ENCODE measurements at places on chromosomes 3 and 15.

GRCh38 chr15:79452244-79453051 lies 20.3 kb downstream of the MINAR1 start:
- peaks cover 13% of the 10 kb centered on the region for H3K27me3 ChIP-seq
- H3K27ac ChIP-seq = no peak overlapping the region
- H3K4me3 ChIP-seq = no peak overlapping the region
- no peak for DNase-seq
- H3K36me3 ChIP-seq = no peaks in the 10 kb centered on the region

GRCh38 chr15:90531147-90531546 lies 1.4 kb downstream of the CRTC3 start:
- H3K27me3 ChIP-seq = no peaks in the 10 kb centered on the region
- no peak for DNase-seq
- no peaks in the 10 kb centered on the region for H3K36me3 ChIP-seq
- peak overlapping the region; percentile 76 for H3K4me3 ChIP-seq
- H3K27ac ChIP-seq = peak overlapping the region; percentile 90

GRCh38 chr15:56211960-56212550 lies 31.6 kb downstream of the RFX7 start:
- no peaks in the 10 kb centered on the region for H3K27me3 ChIP-seq
- no peaks in the 10 kb centered on the region for H3K4me1 ChIP-seq
- no peak overlapping the region for H3K4me3 ChIP-seq
- H3K36me3 ChIP-seq = no peaks in the 10 kb centered on the region

DNA sequence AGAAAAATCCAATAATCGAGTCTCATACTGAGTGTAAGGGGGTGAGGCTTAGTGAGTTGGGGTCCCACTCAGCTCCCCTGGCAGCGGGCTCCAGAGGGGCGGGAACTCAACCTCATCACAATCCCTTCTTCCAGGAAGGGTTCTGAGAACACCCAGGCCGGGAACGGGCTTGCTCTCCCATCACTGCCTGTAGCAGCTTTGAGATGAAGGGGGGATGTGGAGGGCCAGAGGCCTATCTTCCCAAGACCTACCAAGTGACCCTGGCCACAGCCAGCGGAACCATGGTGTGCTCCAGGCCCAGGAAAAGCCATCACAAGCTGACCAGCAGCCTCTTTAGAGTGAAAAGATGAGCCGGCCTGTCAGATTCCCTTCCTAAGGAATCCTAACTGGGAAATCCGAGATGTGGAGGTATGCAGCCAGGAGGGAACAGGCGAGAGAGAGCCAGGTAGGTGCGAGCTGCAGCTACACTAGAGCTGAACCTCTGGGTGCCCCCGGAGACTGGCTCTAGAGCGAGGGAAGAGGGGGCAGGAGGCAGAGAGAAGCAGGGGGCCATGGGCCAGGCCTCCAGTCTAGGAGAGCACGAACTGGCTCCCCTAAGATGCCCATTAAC lies 18.5 kb downstream of the GRAMD2A start:
- no peak for DNase-seq
- peaks cover 8% of the 10 kb centered on the region for H3K27me3 ChIP-seq
- no peak overlapping the region for H3K4me3 ChIP-seq
- no peak overlapping the region for H3K27ac ChIP-seq

GRCh38 chr15:41443275-41443674 lies 26.4 kb downstream of the RTF1 start:
- DNase-seq = no peak

DNA sequence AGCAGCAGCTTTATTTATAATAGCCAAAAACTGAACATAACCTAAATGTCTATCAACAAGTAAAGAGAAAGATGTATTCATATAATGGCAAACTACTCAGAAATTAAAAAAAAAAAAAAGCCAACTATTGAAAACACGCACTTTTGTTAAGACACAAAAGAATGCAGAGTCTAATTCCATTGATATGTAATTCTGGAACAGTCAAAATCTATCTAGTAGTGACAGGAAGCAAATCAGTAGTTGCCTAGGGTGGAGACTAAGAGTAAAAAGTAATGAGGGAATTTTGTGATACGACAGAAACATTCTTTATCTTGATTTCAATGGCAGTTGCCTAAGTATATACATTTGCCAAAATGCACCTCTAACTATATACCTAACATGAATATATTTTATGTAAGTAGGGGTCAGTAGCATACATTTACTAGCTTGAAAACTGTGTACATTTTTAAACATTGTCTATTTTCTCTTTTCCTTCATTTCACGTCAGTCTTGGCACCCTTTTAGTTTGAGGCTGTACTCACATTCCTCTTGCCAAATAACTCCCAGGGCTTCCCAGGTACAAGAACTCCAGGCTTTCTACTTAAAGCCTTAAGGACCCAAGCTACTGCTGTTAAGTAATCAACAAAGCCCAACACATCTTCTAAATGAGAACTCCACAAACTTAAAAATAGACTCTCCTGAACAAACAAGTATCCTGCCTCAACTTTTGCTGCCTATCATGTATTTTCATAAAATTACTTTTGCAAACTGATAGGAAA lies 54.7 kb downstream of the ADAM10 start:
- no peaks in the 10 kb centered on the region for H3K4me1 ChIP-seq
- no peaks in the 10 kb centered on the region for H3K36me3 ChIP-seq
- no peak overlapping the region for H3K4me3 ChIP-seq
- H3K27ac ChIP-seq = no peak overlapping the region

- H3K27ac ChIP-seq = peak overlapping the region; percentile 85
- H3K27me3 ChIP-seq = no peaks in the 10 kb centered on the region
- peaks cover 8% of the 10 kb centered on the region for H3K4me1 ChIP-seq
- DNase-seq = peak; percentile 74
Measured at GRCh38 chr3:111072031-111072921, 660 bp downstream of the NECTIN3 start.

DNA sequence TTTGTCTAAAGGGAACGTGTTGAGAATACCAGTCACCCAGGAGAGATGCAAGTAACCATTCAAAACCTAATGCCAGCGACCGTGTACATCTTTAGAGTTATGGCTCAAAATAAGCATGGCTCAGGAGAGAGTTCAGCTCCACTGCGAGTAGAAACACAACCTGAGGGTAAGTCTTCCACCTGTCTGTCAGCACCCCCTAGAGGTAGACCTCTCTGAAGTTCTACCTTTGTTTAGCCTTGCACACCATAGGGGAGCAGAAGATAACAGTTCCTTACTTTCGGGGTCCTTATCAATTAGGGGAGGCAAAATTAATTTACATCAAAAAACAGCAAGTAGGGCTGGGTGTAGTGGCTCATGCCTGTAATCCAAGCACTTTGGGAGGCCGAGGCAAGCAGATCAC lies 124.4 kb downstream of the HCN4 start:
- H3K4me3 ChIP-seq = no peak overlapping the region
- peaks cover 5% of the 10 kb centered on the region for H3K36me3 ChIP-seq
- no peak for DNase-seq
- H3K27ac ChIP-seq = no peak overlapping the region

- H3K4me1 ChIP-seq = no peaks in the 10 kb centered on the region
- H3K27ac ChIP-seq = no peak overlapping the region
- H3K4me3 ChIP-seq = no peak overlapping the region
Measured at GRCh38 chr15:87671289-87671688, 585.2 kb downstream of the NTRK3 start.

GRCh38 chr15:85756411-85757072 lies 38.2 kb downstream of the KLHL25 start:
- H3K4me1 ChIP-seq = peaks cover 7% of the 10 kb centered on the region
- no peak overlapping the region for H3K27ac ChIP-seq
- no peak for DNase-seq

GRCh38 chr15:64807051-64807749 lies 18.2 kb downstream of the PIF1 start:
- no peaks in the 10 kb centered on the region for H3K4me1 ChIP-seq
- DNase-seq = no peak
- no peaks in the 10 kb centered on the region for H3K36me3 ChIP-seq
- no peak overlapping the region for H3K4me3 ChIP-seq
- no peak overlapping the region for H3K27ac ChIP-seq

- H3K27me3 ChIP-seq = no peaks in the 10 kb centered on the region
- peaks cover 9% of the 10 kb centered on the region for H3K4me1 ChIP-seq
- DNase-seq = no peak
Measured at GRCh38 chr3:24237971-24238706, 256.5 kb downstream of the THRB start.

DNA sequence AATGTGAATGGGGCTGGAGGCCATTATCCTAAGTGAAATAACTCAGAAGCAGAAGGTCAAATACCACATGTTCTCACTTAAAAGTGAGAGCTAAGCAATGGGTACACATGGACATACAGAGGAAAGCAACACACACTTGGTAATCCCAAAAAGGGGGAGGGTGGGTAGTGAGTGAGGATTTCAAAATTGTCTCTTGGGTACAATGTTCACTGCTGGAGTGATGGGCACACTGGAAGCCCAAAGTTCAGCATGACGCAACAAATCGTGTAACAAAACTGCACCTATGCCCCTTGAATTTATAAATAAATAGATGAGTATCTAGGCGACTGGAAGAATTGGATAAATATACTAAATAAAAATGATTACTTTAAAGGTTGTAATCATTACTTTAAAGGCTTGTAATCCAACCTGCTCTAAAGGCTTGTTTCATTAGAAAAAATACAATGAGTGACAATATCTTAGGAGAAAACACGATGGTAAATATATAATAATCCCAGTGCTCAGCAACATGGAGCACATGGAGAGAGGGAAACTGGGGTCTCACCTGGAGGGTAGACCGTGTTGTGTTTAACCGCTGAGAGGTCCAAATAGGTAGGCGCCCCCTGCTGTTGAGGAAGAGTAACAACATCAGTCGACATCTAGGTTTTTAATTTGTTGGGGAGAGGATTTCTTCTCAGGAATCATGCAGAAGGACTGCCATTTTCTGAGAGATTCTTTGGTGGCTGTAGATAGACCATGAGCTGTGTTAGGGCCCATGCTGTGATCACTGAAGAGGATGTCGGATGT lies 78.5 kb upstream of the ROBO1 start:
- H3K4me1 ChIP-seq = no peaks in the 10 kb centered on the region
- no peak overlapping the region for H3K4me3 ChIP-seq
- H3K27me3 ChIP-seq = no peaks in the 10 kb centered on the region
- no peak overlapping the region for H3K27ac ChIP-seq
- no peak for DNase-seq

DNA sequence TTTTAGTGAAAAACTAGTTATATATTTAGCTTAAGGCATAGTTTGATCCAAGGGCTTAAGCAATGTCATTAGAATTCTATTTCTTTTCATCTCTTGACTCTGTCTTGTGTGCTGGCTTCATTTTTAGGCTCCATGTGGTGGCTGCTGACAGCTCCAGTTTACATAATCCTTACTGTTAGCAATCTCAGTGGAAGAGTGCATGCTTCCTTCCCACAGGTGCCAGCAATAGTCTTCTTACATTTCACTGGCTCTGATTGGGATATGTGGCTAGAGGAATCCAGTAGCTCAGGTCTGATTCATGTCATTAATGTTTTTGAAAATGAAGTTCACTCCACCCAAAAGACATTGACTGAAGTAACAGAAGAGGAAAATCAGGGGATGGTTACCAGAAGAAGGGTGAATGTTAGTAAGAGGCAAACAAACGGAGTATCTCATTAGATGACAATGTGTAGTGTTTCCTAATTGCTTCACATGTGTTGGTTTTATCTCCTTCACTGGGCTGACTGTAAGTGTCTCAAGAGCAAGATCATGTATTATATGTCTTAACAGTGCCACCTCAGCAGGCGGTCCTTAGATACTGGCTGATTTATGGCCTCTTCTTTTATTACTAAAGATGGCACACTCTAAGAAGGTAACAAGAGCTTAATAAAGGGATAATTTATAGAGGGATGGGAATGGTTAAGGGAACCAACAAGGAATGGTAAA lies 25.6 kb upstream of the TCF12 start:
- H3K4me3 ChIP-seq = no peak overlapping the region
- no peaks in the 10 kb centered on the region for H3K27me3 ChIP-seq
- H3K27ac ChIP-seq = no peak overlapping the region
- peaks cover 11% of the 10 kb centered on the region for H3K4me1 ChIP-seq
- H3K36me3 ChIP-seq = no peaks in the 10 kb centered on the region

DNA sequence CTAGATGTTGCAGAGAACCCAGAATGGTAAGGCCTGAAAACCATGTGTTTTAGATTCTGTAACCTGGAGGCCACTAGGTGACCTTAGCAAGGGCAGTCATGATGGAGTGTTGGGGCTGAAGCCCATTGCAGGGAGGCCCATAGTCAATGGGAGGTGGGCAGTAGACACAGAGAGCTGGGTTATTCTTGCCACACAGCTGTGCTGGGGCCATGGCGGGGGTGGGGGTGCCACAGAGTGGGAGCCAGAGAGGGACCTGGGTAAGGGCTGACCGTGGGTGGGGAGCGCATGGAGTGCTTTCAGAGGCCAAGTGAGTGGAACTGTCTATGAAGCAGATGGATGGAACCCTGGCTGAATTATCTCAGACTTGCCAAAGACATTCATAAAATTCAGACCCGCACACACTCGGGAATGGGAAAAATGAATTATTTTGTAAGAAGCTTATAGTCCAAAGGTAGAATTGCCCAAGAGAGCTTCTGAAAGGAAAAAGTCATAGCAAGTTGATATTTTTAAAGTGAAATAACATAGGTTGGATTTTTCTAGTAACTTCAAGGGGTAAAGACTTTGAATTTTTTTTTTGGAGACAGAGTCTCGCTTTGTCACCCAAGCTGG lies 53.9 kb downstream of the SMAD3 start:
- H3K4me1 ChIP-seq = peaks cover 68% of the 10 kb centered on the region
- H3K4me3 ChIP-seq = no peak overlapping the region
- peak overlapping the region; percentile 78 for H3K27ac ChIP-seq
- DNase-seq = no peak

- peaks cover 21% of the 10 kb centered on the region for H3K4me1 ChIP-seq
- no peaks in the 10 kb centered on the region for H3K27me3 ChIP-seq
- H3K27ac ChIP-seq = peak overlapping the region; percentile 26
- no peak overlapping the region for H3K4me3 ChIP-seq
- no peaks in the 10 kb centered on the region for H3K36me3 ChIP-seq
- DNase-seq = no peak
Measured at GRCh38 chr15:58459045-58459444, 27.3 kb downstream of the LIPC start.

- H3K4me1 ChIP-seq = no peaks in the 10 kb centered on the region
- no peak overlapping the region for H3K4me3 ChIP-seq
- DNase-seq = no peak
Measured at GRCh38 chr3:111831840-111832239, 27.2 kb upstream of the PHLDB2 start.

GRCh38 chr15:22866079-22866478 lies 27.6 kb downstream of the NIPA2 start:
- peaks cover 90% of the 10 kb centered on the region for H3K36me3 ChIP-seq
- H3K4me1 ChIP-seq = no peaks in the 10 kb centered on the region
- no peak overlapping the region for H3K4me3 ChIP-seq
- DNase-seq = no peak
- H3K27ac ChIP-seq = no peak overlapping the region

DNA sequence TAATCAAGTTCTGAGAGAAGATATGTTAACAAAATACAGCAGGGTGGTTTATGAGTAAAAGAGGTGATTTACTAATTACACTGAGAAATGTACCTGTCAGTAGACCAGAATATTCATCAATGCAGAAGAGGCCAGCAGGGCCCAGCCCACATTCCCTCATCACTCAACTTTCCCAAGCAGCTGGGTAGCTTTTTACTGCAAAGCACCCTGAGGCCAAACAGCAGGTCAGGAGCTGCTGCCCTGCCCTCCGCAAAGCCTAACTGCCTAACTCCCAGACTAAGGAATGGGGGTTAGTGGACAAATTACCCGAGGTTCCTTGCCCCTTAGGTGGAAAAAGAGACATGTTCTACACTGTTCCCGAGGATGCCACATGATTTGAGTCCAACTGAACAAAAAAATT lies 108.2 kb downstream of the TBL1XR1 start:
- no peaks in the 10 kb centered on the region for H3K27me3 ChIP-seq
- no peak overlapping the region for H3K27ac ChIP-seq
- no peaks in the 10 kb centered on the region for H3K36me3 ChIP-seq
- H3K4me3 ChIP-seq = no peak overlapping the region
- peaks cover 13% of the 10 kb centered on the region for H3K4me1 ChIP-seq
- DNase-seq = no peak

GRCh38 chr3:187737368-187738070 lies 7.7 kb downstream of the BCL6 start:
- H3K27ac ChIP-seq = peak overlapping the region; percentile 100
- peak overlapping the region; percentile 74 for H3K4me3 ChIP-seq
- peak; percentile 93 for DNase-seq
